Chondrocyte (in vitro differentiated cells): ENCODE measurements at places on chromosomes 6 and 20. TPM values are rescaled to one million over a fixed set of nuclear protein-coding genes. Genes with fewer than 3 reads are reported as not detected.

Gene SLC32A1
- not detected in 3 replicates for total RNA-seq

Gene RAB5IF
- 71.3 to 74.0 TPM (median 71.5 TPM) in 3 replicates for total RNA-seq

Gene EGFL8
- 14.3 to 16.3 TPM (median 15.4 TPM) in 3 replicates for total RNA-seq

Gene TGM3
- not detected in 3 replicates for total RNA-seq

Gene ZC3H12D
- 0.25 to 0.39 TPM in 2 of 3 replicates, not detected in the other for total RNA-seq

Gene MCHR2
- not detected in 3 replicates for total RNA-seq

Gene SLC35F1
- total RNA-seq: not detected in 3 replicates

Gene DLK2
- total RNA-seq: 0.29 to 1.3 TPM (median 1.1 TPM) in 3 replicates

Gene ANGPT4
- 0.12 TPM in 1 of 3 replicates, not detected in the others for total RNA-seq

Gene BPIFB4
- not detected in 3 replicates for total RNA-seq

Gene LHFPL5
- total RNA-seq: not detected in 3 replicates

Gene DCDC2
- total RNA-seq: 0.15 to 0.30 TPM in 2 of 3 replicates, not detected in the other

Gene DEFB132
- total RNA-seq: not detected in 3 replicates

Gene STK35
- 13.7 to 16.0 TPM (median 14.5 TPM) in 3 replicates for total RNA-seq

Gene CLVS2
- not detected in 3 replicates for total RNA-seq

Gene SIGLEC1
- total RNA-seq: 0.08 TPM in 1 of 3 replicates, not detected in the others
